ENCODE measurements at places on chromosomes 11 and 22.

- H3K27ac ChIP-seq: no peak overlapping the region
- H3K4me1 ChIP-seq: no peaks in the 10 kb centered on the region
- DNase-seq: peak; percentile 49
Measured at GRCh38 chr22:21972293-21972779, 10.3 kb downstream of the TOP3B start.

DNA sequence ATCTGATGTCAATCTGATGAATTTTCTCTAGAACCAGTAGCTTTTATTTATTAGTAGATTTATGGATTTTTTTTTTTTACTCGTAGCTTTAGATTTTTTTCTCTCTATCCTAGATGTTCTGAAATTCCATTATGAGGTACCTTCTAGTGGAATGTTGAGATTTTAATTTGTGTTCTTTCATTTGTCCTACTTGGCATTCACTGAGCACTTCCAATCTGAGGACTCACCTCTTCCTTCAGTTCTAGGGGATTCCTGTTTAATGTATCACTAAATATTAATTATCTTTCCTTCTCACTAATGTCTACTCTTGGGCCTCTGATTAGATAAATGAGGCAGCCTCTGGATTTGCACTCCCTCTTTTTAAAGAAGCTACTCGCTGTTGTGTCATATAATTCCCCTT, 40.2 kb upstream of the WNT7B start:
- H3K36me3 ChIP-seq: no peaks in the 10 kb centered on the region
- peaks cover 4% of the 10 kb centered on the region for H3K27me3 ChIP-seq
- no peak for DNase-seq
- H3K4me3 ChIP-seq: no peak overlapping the region

DNA sequence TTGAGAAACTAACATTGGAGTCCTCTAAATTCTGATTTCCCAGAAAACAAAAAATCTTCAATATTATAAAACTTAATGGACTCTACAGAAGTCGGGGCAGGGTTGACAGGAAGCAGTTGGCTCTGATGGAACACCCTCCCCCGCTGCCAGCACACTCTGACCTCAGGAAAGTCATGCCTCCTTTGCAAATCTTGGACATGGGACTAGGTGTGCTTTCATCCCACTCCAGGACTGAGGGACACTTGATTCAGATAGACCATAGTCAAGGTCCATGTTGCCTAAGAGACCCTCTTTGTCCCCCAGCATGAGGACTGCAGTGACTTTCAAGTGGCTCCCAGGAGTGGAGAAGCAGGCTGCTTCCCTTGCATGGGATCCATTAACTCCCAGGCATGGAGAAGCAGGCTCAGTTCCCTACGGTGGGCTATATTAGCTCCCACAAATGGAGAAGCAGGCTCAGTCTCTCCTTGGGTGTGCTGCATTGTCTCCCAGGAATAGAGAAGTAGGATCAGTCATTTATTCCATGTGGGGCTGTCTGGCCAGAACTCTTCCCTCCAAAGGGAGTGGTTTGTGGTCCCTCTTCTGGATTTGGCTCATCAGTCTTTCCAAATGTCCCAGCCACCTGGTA, 38.3 kb downstream of the C22orf31 start:
- DNase-seq: no peak
- H3K4me1 ChIP-seq: peaks cover 40% of the 10 kb centered on the region
- peak overlapping the region; percentile 74 for H3K27ac ChIP-seq
- no peaks in the 10 kb centered on the region for H3K36me3 ChIP-seq
- no peaks in the 10 kb centered on the region for H3K27me3 ChIP-seq
- H3K4me3 ChIP-seq: no peak overlapping the region

- peaks cover 2% of the 10 kb centered on the region for H3K4me1 ChIP-seq
- H3K4me3 ChIP-seq: no peak overlapping the region
- H3K27ac ChIP-seq: no peak overlapping the region
- no peaks in the 10 kb centered on the region for H3K36me3 ChIP-seq
Measured at GRCh38 chr22:38758276-38758945, 2.6 kb upstream of the SUN2 start.

GRCh38 chr11:73141309-73142127, 600 bp downstream of the FCHSD2 start:
- peak; percentile 88 for DNase-seq
- H3K27ac ChIP-seq: peak overlapping the region; percentile 85
- H3K27me3 ChIP-seq: no peaks in the 10 kb centered on the region
- no peaks in the 10 kb centered on the region for H3K36me3 ChIP-seq
- peak overlapping the region; percentile 52 for H3K4me3 ChIP-seq

DNA sequence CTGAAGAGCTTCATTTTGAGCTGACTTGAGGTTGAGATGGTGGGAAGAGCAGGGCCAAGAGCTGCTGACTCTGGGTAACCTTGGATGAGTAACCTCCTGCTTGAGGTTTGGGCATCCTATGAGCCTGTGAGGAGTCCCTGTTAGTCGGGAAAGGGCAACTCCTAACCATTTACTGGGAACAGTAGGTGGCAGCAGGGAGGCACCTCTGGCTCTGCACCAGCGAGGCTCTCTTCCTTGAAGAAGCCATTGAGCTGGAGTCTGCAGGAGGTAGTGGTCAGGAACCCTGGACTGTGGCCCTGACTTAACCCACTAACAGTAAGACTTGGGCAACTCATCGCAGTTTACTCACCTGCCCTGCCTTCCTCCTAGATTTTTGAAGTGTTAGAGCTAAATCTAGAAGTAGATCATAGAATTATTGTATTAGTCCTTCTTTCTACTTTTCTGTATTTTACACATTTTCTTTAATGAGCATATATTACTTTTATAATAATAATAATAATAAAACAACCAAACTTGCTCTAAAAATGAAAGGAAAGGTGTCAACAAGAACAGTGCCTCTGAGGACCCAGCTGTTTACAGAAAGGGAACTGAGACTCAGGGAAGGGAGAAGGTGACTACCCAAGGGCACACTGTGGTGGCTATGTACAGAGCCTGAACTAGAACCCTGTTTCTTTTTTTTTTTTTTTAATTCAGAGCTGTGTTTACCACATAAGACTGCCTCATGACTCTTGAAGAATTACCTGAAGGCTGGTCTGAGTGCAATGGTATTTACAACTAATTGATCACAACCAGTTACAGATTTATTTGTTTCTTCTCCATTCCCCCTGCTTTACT, 47.5 kb downstream of the MEI1 start:
- H3K4me1 ChIP-seq: no peaks in the 10 kb centered on the region
- H3K27ac ChIP-seq: no peak overlapping the region
- peaks cover 11% of the 10 kb centered on the region for H3K27me3 ChIP-seq
- H3K36me3 ChIP-seq: no peaks in the 10 kb centered on the region

DNA sequence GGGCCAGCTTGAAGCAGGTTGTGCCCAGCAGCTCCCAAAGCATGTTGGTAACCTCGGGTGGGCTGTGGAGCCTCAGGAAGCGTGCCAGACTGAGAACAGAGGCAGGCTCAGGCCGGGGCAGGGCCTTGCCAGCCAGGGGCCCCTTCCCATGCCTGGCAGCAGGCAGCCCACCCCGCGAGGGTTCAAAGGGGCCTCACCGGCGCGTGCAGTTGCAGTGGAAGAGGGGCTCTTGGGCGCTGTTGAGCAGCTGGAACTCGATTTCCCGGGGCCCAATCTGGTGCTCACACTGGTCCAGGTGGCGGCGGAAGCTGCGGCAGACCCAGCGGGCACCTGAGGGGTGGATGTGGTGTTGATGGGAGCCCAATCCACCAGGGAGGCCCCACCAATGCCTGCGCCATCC, 3.6 kb downstream of the PLA2G3 start:
- peaks cover 6% of the 10 kb centered on the region for H3K4me1 ChIP-seq
- no peak overlapping the region for H3K27ac ChIP-seq
- no peaks in the 10 kb centered on the region for H3K36me3 ChIP-seq
- H3K4me3 ChIP-seq: no peak overlapping the region
- no peak for DNase-seq

DNA sequence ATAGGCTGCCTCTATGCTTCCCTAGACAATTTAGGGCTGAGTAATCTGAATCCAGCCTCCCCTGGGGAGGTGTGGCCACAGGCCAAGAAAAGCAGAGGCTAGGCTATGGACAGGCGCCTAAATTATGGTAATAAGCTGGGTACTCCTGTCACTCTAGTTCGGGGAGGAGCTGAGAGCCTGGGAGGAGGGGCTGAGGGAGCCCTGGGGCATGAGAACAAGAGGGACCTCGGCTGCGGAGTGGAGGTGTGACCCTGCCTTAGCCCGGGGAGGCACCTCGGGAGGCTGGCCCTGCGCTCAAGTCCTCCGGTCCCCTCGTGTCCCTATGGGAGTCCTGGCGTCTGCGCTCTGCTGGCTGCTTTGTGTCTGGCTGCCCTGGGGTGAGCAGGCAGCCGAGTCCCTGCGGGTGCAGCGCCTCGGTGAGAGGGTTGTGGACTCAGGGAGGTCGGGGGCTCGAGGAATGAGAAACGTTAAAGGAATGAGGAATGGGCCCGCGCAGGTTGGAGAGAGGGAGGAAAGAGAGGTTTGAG, at the start of gene OTOG:
Gene OTOG, plus strand, starts transcription at position 209 of the 527 bp plus-strand sequence. Its CDS starts 114 bp downstream, at position 323.
- peak; percentile 37 for DNase-seq
- no peak within 1 kb of the TSS for H3K4me3 ChIP-seq
- H3K27ac ChIP-seq: no peak within 1 kb of the TSS
- peaks cover 9% of the 10 kb centered on the region for H3K27me3 ChIP-seq
- no peaks in the 10 kb centered on the region for H3K36me3 ChIP-seq

- H3K36me3 ChIP-seq: no peaks in the 10 kb centered on the region
- no peaks in the 10 kb centered on the region for H3K27me3 ChIP-seq
- no peak overlapping the region for H3K4me3 ChIP-seq
- H3K27ac ChIP-seq: no peak overlapping the region
- H3K4me1 ChIP-seq: no peaks in the 10 kb centered on the region
Measured at GRCh38 chr11:122807731-122808477, 30.4 kb upstream of the CRTAM start.

DNA sequence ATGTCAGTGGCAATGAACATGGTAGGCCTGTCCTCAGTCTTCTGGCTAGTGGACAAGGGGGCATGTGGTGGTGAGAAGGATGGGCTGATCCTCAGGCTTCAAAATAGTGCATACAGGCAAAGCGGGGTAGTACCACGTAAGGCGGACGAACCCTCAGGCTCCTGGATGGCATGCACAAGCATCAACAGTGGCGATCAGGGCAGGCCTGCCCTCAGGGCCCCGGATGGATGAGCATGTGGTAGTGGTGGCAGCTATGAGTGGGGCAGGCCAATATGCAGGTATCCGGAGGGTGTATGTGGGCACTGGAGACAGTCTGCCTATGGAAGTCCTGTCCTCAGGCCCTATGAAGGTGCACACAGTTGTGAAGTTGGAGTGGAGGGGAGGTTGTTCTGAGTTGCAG, 163.8 kb downstream of the GUCY1A2 start:
- no peaks in the 10 kb centered on the region for H3K4me1 ChIP-seq
- H3K27me3 ChIP-seq: no peaks in the 10 kb centered on the region
- H3K4me3 ChIP-seq: no peak overlapping the region
- no peak overlapping the region for H3K27ac ChIP-seq
- no peak for DNase-seq

DNA sequence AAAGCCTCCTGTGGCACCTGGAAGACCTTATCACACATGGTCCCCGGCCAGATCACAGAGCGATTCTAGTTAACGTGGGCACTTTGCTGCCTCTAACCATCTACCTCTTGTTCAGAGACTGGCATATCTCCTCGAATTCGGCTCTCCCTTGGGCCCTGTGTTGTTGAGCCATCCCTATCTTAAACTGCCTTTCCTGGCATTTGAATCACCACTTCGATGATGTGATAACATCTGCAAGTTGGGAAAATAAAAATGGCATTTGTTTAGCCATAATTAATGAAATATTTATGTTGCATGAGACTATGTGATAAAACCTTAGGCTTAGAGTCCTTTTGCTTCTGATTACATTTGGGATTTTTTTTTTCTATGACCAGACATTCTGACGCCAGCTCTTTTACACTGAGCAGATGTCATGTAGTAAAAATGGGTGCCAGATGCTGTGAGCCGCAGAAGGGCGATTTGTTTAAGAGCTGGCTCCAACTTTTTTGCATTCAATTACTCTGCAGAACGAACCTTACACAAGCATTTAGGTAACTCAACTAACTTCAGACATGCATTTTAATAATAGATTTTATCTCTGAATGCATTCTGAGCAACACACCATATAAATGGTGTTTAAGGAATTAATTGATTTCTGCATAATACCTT, 58.5 kb upstream of the PARVA start:
- H3K4me3 ChIP-seq: no peak overlapping the region
- no peak for DNase-seq
- H3K27ac ChIP-seq: no peak overlapping the region
- no peaks in the 10 kb centered on the region for H3K4me1 ChIP-seq
